Activated T-cell treated with anti-CD3 and anti-CD28 coated beads, Interleukin-2, amount 50 U/mL, for 72 hours (primary cell): ENCODE measurements at places on chromosomes 1 and 21. TPM values are rescaled to one million over a fixed set of nuclear protein-coding genes. Genes with fewer than 3 reads are reported as not detected.
A peak's percentile ranks its signal among the peaks of the same experiment; 100 is the strongest.

Gene MIER1
- 60.0 TPM for total RNA-seq

Gene SLAMF9
- total RNA-seq = not detected

Gene FAM167B
- 1.9 TPM for total RNA-seq

DNA sequence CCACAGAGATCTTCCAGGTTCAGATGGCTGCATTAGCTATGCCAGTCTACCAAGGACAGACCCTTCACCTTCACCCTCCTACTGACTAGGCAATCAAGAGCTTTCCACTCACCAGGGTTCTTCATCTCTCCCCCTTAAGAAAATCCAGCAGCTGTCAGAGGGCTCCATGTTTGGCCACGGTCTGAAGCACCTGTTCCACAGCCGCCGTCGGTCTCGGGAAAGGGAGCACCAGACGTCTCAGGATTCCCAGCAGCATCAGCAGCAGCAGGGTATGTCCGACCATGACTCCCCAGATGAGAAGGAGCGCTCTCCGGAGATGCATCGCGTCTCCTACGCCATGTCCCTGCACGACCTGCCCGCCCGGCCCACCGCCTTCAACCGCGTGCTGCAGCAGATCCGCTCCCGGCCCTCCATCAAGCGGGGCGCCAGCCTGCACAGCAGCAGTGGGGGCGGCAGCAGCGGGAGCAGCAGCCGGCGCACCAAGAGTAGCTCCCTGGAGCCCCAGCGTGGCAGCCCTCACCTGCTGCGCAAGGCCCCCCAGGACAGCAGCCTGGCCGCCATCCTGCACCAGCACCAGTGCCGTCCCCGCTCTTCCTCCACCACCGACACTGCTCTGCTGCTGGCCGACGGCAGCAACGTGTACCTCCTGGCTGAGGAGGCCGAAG is 13.8 kb downstream of the TMCC2 start:
- no peak for DNase-seq
- H3K27ac ChIP-seq = no peak overlapping the region
- peaks cover 4% of the 10 kb centered on the region for H3K36me3 ChIP-seq
- H3K27me3 ChIP-seq = no peaks in the 10 kb centered on the region
- H3K4me1 ChIP-seq = peaks cover 48% of the 10 kb centered on the region

GRCh38 chr1:116772648-116773045 is 18.4 kb downstream of the CD2 start:
- peak; percentile 55 for DNase-seq
- peak overlapping the region; percentile 99 for H3K27ac ChIP-seq
- H3K27me3 ChIP-seq = no peaks in the 10 kb centered on the region
- H3K36me3 ChIP-seq = peaks cover 50% of the 10 kb centered on the region

GRCh38 chr1:203600782-203601513 is 25.7 kb upstream of the ATP2B4 start:
- H3K4me3 ChIP-seq = no peak overlapping the region
- H3K36me3 ChIP-seq = no peaks in the 10 kb centered on the region
- peaks cover 16% of the 10 kb centered on the region for H3K4me1 ChIP-seq
- H3K27me3 ChIP-seq = no peaks in the 10 kb centered on the region
- H3K27ac ChIP-seq = no peak overlapping the region
- DNase-seq = no peak

Gene FAM72D
- 38.3 TPM for total RNA-seq

Gene FCN3
- not detected for total RNA-seq

DNA sequence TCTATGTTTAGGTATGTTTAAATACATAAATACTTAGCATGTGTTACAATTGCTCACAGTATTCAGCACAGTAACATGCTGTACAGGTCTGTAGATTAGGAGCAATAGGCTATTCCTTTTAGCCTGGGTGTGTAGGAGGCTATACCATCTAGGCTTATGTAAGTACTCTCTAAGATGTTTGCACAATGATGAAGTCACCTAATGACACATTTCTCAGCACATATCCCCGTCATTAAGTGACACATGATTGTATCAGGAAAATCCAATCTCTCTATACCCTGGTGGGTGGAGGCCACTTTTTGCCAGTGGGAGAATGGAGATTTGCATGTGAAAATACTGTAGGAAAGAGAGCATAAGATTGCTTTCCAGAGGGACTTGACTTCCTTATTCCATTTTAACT is 5.5 kb upstream of the TEDDM1 start:
- H3K4me1 ChIP-seq = no peaks in the 10 kb centered on the region
- DNase-seq = no peak
- H3K36me3 ChIP-seq = peaks cover 3% of the 10 kb centered on the region
- H3K27ac ChIP-seq = no peak overlapping the region
- H3K27me3 ChIP-seq = peaks cover 29% of the 10 kb centered on the region

Gene FAM43B
- total RNA-seq = not detected

Gene DLGAP3
- 1.4 TPM for total RNA-seq

DNA sequence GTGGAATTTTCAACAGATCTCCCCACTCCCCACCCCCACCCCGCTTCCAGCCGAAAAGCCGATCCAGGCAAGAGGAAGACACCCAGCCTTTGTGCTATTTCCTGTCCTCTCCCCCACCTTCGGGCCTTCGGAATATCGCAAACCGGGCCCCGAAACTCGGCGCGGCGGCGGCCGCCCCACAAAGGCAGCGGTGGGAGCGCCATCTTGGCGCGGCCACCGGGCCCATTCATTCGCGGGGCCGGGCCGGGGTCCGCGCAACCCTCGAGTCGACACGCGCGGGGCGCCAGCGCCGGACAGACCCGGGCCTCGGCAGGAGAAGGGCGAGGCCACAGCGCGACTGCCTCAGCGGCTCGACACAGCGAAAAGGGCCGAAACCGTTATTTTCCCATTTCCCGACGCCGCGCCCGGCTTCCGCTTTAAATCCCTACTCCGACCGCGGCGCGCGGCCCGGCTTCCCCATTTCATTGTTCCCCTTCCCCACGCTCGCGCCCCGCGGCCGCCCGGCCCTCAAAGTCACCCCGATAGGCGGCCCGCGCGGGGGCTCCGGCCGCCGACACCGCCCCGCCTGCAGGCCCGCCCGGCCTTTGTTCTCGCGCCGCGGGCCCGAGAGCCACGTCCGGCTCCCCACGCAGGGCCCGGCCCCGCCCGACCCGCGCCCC is 911 bp downstream of the GNB1 start:
- peaks cover 10% of the 10 kb centered on the region for H3K36me3 ChIP-seq
- no peaks in the 10 kb centered on the region for H3K27me3 ChIP-seq
- peak overlapping the region; percentile 93 for H3K27ac ChIP-seq
- peak; percentile 63 for DNase-seq
- H3K4me1 ChIP-seq = peaks cover 57% of the 10 kb centered on the region
- H3K4me3 ChIP-seq = peak overlapping the region; percentile 76

GRCh38 chr21:42993051-42993712 is 18.8 kb downstream of the PKNOX1 start:
- no peak for DNase-seq
- no peak overlapping the region for H3K4me3 ChIP-seq
- H3K27ac ChIP-seq = no peak overlapping the region
- peaks cover 4% of the 10 kb centered on the region for H3K36me3 ChIP-seq
- H3K27me3 ChIP-seq = no peaks in the 10 kb centered on the region

Gene NBPF10
- total RNA-seq = 2.3 TPM

DNA sequence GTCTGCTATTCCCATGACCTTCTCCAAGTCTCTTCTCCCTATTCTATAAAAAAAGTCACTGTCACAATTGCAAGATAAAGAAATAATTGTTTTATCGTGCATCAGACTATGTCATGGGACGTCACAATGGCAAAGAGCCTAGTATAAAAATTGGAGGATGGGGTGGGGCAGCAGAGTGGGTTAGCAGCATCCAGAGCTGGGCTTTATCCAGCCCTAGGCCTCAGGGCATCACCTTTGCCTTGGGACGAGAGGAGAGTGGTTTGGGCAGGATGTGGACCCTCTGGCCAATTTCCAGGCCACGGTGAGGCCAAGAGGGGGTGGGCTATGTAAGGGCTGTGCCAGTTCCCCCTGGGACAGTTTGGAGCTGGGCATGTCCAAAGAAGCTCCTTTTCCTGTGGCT is 25.7 kb downstream of the WNT4 start:
- no peak overlapping the region for H3K27ac ChIP-seq
- no peaks in the 10 kb centered on the region for H3K27me3 ChIP-seq
- H3K4me3 ChIP-seq = no peak overlapping the region
- no peak for DNase-seq
- H3K36me3 ChIP-seq = peaks cover 8% of the 10 kb centered on the region
- peaks cover 20% of the 10 kb centered on the region for H3K4me1 ChIP-seq

Gene ZMPSTE24
- 36.8 TPM for total RNA-seq

DNA sequence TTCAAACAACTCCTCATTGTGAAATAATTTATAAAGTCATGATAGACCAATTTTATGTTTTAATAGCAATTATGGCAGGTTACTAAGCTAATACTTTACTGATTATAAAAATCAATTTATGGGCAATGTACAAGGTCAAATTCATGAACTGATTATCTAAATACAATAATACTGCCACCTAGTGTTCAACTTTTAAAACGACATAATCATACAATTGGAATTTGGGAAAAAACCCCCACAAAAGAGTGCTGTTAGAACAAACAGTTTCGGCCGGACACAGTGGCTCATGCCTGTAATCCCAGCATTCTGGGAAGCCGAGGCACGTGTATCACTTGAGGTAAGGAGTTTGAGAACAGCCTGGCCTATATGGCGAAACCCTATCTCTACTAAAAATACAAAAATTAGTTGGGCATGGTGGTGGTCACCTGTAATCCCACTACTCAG is 14.0 kb downstream of the GTF2B start:
- peaks cover 40% of the 10 kb centered on the region for H3K4me1 ChIP-seq
- H3K27ac ChIP-seq = peak overlapping the region; percentile 63
- no peaks in the 10 kb centered on the region for H3K27me3 ChIP-seq
- DNase-seq = no peak
- peaks cover 4% of the 10 kb centered on the region for H3K36me3 ChIP-seq

GRCh38 chr1:119712342-119713038 is 756 bp downstream of the PHGDH start:
- peak overlapping the region; percentile 96 for H3K27ac ChIP-seq
- H3K27me3 ChIP-seq = peaks cover 8% of the 10 kb centered on the region
- H3K4me3 ChIP-seq = peak overlapping the region; percentile 96
- peaks cover 43% of the 10 kb centered on the region for H3K4me1 ChIP-seq
- DNase-seq = peak; percentile 82

- DNase-seq = no peak
- H3K27ac ChIP-seq = no peak overlapping the region
- H3K4me3 ChIP-seq = no peak overlapping the region
- no peaks in the 10 kb centered on the region for H3K27me3 ChIP-seq
These were observed 128.2 kb downstream of the NFIA start for GRCh38 chr1:61210435-61211154.

GRCh38 chr21:40271164-40271563 is 403.9 kb downstream of the PCP4 start:
- H3K36me3 ChIP-seq = no peaks in the 10 kb centered on the region
- H3K27ac ChIP-seq = no peak overlapping the region
- no peak overlapping the region for H3K4me3 ChIP-seq

Gene C1QC
- total RNA-seq = not detected
